ENCODE measurements at places on chromosomes 11 and 22.

- no peak for DNase-seq
These were observed 13.6 kb downstream of the MRGPRD start for GRCh38 chr11:68966894-68967780.

DNA sequence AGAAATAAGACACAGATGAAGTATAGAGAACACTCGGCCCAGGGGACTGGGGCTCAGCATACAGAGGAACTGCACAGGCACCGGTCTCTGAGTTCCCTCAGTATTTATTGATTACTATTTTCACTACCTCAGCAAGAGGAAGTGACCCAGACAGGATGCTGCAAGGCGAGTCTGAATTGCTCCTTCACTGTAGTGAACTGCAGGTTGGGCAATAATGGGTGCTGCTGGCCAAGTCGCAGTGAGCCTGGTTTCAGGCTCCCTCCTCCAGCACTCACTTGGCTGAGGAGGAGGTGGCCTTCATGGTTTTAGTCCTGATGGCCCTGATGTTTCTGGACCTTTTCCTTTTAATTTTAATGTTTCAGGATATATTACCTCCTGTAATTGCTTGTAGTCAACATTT, 10.4 kb downstream of the OR52K2 start:
- peak; percentile 89 for DNase-seq

DNA sequence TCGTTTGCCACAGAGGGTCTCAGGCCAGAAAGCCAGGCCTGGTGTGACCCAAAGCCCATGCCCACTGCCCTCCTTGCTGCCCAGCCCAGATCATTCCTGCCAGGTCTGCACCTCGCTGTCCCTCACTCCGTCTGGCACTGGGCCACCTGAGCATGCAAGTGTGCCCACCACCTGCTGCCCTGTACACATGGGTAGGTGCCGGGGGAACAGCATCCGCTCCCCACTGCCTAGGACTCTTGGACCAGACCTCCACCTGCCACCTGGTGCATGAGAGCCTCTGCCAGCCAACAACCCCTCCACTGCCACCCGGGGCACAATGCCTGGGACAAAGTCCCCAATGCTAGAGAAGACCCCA, 12.5 kb downstream of the MGAT3 start:
- no peak for DNase-seq

- DNase-seq = no peak
These were observed 56.4 kb downstream of the CYTH4 start for GRCh38 chr22:37338539-37339246.

GRCh38 chr11:34788642-34789041, 127.5 kb downstream of the APIP start:
- DNase-seq = no peak

DNA sequence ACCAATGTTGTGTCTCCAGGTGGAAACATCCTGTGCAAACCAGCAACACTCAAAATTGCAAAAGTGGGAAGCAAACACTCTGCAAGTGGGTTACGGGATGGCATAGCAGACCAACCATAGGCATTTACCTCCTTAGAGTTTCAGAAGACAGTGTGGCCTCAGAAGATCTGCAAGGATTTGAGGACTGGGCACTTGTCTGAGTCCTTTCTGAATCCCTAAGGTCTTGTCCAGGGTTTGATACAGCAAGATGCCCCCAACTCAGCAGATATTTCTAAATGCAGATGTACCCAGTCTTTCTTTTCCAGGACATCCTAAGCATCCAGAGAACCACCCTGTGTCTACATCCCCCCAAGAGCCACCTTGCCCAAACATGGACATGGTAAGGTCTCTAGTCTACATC, 51.7 kb upstream of the SHANK2 start:
- no peak for DNase-seq

DNA sequence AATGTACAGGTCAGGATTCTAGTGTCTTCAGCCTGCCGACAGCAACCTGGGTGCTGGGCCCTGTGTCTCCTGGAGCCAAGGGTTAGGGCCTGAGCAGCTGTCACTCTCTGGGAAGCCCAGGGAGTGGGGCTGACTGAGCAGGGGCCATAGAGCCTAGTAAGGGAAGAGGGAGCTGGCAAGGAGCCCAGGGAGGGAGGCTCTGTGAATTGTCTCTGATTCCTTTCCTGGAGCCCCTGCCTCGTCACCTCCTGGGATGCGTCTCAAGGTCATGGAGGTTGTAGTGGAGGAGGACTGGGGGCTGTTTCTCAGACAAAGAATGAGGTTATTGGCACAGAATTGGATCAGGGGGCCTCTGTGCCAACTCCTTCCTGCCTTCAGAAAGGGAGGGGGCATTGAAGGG, 11.8 kb downstream of the SOX10 start:
- no peak for DNase-seq

DNA sequence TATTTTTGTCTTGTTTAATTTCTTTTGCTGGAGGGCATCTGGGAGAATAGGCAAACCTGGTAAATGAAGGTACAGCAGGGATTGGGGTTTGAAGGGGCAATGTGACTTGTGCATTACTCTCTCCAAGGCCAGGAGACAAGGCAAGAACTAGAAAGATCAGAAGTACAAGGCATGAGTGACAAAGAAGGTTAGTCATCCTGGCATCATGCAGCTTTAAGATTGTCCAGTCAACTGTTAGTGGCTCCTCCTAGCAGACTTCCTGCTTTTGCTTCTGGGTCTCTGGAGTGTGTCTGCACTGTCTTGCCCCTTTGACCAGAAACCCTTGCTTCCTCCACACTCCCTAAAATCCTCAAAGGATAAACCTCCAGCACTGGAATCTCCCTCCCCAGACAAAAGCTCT, 27.2 kb upstream of the GLYATL1 start:
- DNase-seq = no peak

DNA sequence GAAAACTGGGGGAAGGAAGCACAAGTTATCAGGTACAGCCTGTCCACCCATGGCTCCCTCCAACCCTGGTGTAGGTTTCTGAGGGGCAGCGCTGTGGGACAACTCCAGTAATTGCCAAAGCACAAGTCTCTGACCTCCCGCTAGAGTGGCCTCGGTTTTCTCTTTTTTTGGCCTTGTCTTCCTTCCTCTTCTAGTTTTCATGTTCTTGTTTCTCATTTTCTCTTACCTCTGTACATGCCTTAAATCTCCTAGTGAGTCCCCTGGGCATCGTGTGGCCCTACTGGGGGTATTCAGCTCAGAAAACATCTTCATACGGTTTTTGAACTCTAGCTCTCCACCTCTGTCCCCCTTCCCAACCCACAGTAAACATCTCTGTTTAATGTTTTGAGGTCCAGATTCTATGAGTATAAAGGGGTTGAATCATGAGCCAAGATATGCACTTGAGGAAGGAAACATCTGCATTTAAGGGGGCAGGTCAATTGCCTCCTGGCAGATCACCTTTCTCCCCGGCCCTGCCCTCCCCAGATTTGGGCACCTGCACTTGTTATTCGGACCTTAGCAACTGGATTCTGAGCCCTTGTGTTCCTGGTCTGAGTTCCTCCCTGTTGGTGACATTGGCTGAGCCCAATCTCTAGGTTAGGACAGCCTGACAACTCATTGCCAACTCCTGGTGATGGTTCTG, 8.4 kb upstream of the LMO2 start:
- no peak for DNase-seq

DNA sequence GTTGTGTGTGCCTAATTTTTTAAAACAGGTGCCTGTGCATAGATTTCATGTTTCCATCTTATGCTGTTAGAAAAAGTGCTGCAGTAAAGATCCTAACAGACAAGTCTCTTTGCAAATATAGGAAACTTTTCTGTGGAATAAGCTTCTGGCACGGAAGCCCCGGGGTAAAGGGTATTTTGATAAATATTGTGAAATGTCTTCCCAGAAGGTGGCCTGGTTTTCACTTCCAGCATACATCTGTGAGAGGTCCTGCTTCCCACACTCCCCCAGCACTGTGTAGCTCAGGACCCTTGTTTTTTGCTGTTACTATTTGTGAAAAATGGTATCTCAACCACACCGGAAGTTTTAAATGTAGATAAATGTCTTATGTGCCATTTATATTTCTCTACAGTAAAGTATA, 14.5 kb downstream of the ST3GAL4 start:
- DNase-seq = no peak

GRCh38 chr11:116969694-116970093, 128.5 kb downstream of the SIK3 start:
- no peak for DNase-seq

GRCh38 chr11:30328681-30329080, 5.8 kb downstream of the ARL14EP start:
- no peak for DNase-seq

DNA sequence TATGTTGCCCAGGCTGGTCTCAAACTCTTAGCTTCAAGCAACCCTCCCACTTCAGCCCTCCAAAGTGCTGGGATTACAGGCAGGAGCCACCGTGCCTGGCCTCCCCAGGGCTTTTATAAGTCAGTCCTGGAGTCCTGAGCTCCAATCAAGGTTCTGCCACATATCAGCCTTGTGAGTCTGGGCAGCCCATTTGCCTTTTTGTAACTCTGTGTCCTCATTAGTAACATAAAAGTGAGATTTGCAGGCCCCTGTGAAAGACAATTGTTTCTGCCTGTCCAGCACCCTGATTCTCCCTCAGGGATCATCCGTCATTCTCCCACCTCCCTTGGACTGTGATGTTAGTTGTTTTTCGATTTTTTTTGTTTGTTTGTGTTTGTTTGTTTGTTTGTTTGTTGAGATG, 89.8 kb downstream of the MN1 start:
- DNase-seq = no peak

- no peak for DNase-seq
These were observed 55.4 kb downstream of the CDON start for GRCh38 chr11:126007238-126007637.

DNA sequence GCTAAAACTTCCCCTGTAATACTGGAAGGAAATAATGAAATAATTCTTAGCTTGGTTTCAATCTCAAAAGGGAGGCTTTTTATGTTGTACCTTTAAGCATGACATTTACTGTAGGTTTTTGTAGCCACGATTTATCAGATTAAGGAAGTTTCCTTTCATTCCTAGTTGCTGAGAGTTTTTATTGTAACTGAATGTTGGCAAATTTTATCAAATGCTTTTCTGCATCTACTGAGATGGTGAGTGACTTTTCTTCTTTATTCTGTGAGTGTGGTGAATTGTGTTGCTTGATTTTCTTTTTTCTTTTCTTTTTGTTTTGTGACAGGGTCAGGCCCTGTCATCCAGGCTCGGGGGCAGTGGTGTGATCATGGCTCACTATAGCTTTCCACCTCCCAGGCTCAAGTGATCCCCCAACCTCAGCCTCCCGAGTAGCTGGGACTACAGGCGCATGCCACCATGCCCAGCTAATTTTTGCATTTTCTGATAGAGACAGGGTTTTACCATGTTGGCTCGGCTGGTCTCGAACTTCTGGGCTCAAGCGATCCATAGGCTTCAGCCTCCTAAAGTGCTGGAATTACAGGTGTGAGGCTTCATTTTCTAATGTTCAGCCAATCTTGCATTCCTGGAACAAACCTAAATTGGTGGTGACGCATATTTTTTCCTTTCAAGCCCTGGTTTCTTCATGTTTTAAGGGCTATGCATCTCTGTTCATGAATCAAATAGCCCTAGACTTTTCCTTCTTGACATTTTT, 26.2 kb downstream of the SUSD2 start:
- no peak for DNase-seq

GRCh38 chr11:7072401-7073028, 16.3 kb upstream of the RBMXL2 start:
- no peak for DNase-seq

DNA sequence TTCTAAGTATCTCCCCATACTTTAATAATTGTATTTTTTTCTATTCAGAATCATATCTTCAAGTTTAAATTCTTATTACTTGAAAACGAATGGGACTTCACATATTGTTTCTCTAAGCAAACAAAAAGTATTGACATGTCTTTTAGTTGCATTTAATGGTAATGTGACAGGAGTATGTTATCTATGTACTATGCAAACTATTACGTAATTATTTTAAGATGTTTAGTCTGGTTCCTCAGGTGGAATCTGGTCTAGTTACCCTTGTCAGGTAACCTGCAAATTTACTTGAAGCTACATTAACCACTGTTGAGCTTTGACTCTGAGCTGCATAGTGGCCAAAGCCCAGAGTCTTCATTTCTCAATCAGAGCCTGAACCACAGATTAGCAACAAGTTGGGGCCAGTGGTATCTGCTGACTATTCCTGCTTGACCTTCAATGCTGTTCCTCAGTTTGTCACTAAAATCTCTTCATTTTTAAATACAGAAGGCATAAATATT, 110.6 kb downstream of the ATM start:
- DNase-seq = no peak

GRCh38 chr11:61928606-61929005, 11.2 kb upstream of the RAB3IL1 start:
- no peak for DNase-seq

GRCh38 chr22:35367331-35367886, 13.5 kb upstream of the HMOX1 start:
- peak; percentile 84 for DNase-seq

- DNase-seq = no peak
These were observed 149.4 kb downstream of the BRD1 start for GRCh38 chr22:49678137-49678841.

GRCh38 chr11:68099474-68100405, 21.4 kb downstream of the CHKA start:
- DNase-seq = no peak

- no peak for DNase-seq
These were observed 524 bp downstream of the MTMR2 start for GRCh38 chr11:95923439-95923727.
